Pancreas (tissue), 10 donors: ENCODE measurements at places on chromosomes 12 and 14.

DNA sequence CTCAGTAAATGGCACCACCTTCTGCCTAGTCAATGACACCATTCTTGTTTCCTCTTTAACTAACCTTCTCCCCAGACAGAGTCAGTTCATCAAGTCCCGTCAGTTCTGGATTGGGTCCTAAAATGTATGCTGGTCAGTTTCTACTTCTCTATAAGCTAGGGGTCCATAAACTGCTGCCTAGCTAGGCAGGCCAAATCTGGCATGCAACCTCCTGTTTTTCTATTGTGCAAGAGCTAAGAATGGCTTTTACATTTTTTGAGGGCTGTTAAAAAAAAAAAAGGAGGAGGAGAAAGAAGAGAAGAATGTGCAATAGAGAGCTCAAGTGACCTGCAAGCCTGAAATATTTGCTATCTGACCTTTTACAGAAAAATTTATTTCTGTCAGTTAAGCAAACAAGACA is 6.4 kb upstream of the TMED10 start:
- H3K27ac ChIP-seq, result peak overlapping the region; percentile 12
- H3K36me3 ChIP-seq, result no peaks in the 10 kb centered on the region

- H3K36me3 ChIP-seq, result no peaks in the 10 kb centered on the region
- no peak for DNase-seq
- no peaks in the 10 kb centered on the region for H3K27me3 ChIP-seq
- H3K4me1 ChIP-seq, result no peaks in the 10 kb centered on the region
Observed at GRCh38 chr14:50084666-50085065, 31.7 kb downstream of the VCPKMT start.

GRCh38 chr12:96988919-96989318 is 81.9 kb downstream of the NEDD1 start:
- no peak overlapping the region for H3K27ac ChIP-seq
- H3K4me3 ChIP-seq, result no peak overlapping the region
- no peaks in the 10 kb centered on the region for H3K36me3 ChIP-seq
- H3K27me3 ChIP-seq, result peaks cover 3% of the 10 kb centered on the region
- no peak for DNase-seq
- no peaks in the 10 kb centered on the region for H3K4me1 ChIP-seq

GRCh38 chr14:75044752-75045151 is 6.5 kb downstream of the MLH3 start:
- no peaks in the 10 kb centered on the region for H3K27me3 ChIP-seq
- no peak overlapping the region for H3K4me3 ChIP-seq
- no peak for DNase-seq
- H3K27ac ChIP-seq, result no peak overlapping the region
- H3K4me1 ChIP-seq, result peaks cover 10% of the 10 kb centered on the region

DNA sequence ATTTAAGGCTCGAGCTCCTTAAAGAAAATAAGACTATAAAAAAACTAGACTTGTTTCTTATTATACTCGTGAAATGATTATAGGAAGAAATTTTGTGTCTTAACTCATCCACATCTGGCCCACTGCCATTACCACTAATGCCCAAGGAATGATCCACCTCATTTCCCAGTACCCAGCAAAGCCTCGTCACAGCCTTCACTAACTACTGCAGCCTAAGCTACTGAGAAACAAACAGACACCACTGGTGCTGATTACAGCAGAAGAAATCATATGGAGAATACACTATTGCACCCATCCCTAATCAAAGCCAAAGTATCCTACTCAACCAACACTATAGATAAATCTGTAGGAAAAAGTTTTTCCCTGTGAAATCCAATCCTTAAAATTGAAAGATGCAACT is 205.3 kb upstream of the NAV3 start:
- no peaks in the 10 kb centered on the region for H3K4me1 ChIP-seq
- no peak overlapping the region for H3K4me3 ChIP-seq
- no peaks in the 10 kb centered on the region for H3K27me3 ChIP-seq

- H3K4me1 ChIP-seq, result no peaks in the 10 kb centered on the region
- peaks cover 6% of the 10 kb centered on the region for H3K27me3 ChIP-seq
- no peak overlapping the region for H3K27ac ChIP-seq
- DNase-seq, result no peak
- H3K36me3 ChIP-seq, result no peaks in the 10 kb centered on the region
Observed at GRCh38 chr14:21990116-21990515, 316.5 kb upstream of the OR4E1 start.

DNA sequence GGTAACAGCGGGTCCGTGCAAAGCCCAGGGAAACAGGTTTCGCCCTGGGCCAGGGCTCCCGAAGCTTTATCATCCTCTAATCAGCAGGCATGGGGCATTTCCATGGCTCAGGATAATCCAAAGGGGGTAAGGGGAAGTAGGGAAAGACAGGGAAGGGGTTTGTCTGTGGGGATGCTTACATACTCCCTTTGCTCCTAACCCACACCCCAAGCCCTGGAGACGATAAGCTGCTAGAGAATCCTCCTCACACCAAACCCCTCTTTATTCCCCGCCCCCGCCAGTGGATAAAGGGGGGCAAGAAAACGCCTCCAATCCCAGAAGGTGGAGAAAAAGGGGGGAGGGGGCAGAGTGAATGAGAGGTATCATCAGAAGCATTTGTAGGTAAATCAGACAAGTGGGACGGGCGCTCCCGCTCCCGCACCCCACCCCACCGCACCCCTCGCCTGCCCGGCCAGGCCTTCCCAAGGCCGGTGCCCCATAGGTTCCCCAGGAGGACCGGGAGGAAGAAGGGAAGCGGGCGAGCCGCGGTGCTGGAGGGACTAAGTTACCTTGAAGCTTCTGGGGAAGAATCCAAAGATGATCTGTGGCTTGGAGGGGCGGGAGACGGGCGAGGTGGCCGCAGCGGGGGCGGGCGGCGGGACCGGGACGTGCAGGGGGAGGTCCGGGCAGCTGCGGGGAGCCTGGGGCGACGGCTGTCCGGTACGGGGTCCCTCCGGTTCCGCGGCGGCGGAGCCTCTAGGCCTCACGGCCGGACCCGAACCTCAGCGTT is 762 bp downstream of the PPP2R5E start:
- peak; percentile 82 for DNase-seq
- H3K27me3 ChIP-seq, result no peaks in the 10 kb centered on the region
- peak overlapping the region; percentile 86 for H3K27ac ChIP-seq
- H3K4me1 ChIP-seq, result peaks cover 11% of the 10 kb centered on the region
- H3K4me3 ChIP-seq, result peak overlapping the region; percentile 91

GRCh38 chr12:67919406-67919805 is 69.8 kb upstream of the IFNG-AS1 start:
- no peak overlapping the region for H3K27ac ChIP-seq
- H3K4me1 ChIP-seq, result peaks cover 8% of the 10 kb centered on the region
- no peak for DNase-seq

GRCh38 chr12:22334410-22335100 is at the start of gene ST8SIA1:
TSS of gene ST8SIA1 (minus strand) at chr12:22334707. CDS start at chr12:22334232, 475 bp downstream.
- H3K36me3 ChIP-seq, result no peaks in the 10 kb centered on the region
- no peaks in the 10 kb centered on the region for H3K27me3 ChIP-seq
- no peak within 1 kb of the TSS for H3K27ac ChIP-seq
- DNase-seq, result no peak

DNA sequence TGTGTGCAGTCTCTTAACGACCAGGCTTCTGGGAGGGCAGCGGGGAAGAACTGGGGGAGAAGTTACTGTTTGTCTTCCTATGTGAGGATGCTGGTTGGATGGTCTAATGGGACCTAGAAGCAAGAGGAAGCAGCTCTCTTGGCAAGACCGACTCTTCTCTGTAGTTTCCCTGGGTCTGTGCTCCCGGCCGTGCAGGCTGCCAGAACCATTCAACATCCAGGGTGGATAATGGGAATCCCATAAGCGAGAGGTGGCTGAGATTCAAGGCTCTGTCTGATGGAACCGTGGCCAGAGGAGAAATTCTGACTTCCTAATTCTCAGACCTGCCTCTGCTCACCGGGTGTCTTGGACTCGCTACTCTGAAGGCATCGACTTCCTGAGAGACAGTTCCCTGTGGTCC is 561.0 kb upstream of the TBX3 start:
- H3K4me3 ChIP-seq, result no peak overlapping the region
- no peak for DNase-seq
- no peaks in the 10 kb centered on the region for H3K27me3 ChIP-seq
- H3K36me3 ChIP-seq, result no peaks in the 10 kb centered on the region

DNA sequence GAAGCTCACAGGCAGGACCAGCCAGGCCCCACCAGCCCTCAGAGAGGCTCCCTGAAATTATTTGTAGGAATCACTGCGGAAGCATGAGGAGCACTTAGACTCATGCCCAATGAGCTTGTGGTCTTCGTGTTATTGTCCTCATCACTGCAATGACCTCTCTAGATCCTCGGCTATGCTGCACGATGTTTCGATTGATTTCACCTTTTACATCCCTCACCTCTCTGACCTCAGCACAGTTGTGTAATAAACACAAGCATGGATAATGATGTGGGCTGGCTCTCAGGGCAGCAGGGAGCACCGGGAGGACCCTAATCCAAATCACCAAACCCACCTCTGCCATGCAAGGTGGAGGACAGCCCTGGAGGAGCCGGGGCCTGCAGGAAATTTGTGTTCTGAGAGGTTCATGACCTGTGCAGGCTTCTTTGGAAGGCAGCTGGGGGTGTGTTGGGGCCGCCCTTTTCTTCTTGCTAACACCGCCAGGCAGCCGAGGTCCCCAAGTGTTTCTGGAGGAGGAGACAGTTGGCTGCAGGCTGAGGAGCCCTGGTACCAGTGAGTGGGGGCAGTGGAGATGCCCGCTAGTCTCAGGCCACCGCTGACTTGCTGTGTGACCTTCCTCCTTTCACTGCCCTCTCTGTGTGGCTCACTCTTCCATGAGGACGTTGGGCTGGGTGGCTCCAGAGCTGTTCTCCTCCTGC is 29.5 kb upstream of the EML1 start:
- no peak for DNase-seq
- no peak overlapping the region for H3K4me3 ChIP-seq
- H3K4me1 ChIP-seq, result no peaks in the 10 kb centered on the region
- H3K36me3 ChIP-seq, result no peaks in the 10 kb centered on the region

GRCh38 chr12:3333583-3333982 is 157.4 kb upstream of the PRMT8 start:
- no peaks in the 10 kb centered on the region for H3K27me3 ChIP-seq
- no peaks in the 10 kb centered on the region for H3K36me3 ChIP-seq
- no peaks in the 10 kb centered on the region for H3K4me1 ChIP-seq
- no peak overlapping the region for H3K27ac ChIP-seq
- no peak overlapping the region for H3K4me3 ChIP-seq

DNA sequence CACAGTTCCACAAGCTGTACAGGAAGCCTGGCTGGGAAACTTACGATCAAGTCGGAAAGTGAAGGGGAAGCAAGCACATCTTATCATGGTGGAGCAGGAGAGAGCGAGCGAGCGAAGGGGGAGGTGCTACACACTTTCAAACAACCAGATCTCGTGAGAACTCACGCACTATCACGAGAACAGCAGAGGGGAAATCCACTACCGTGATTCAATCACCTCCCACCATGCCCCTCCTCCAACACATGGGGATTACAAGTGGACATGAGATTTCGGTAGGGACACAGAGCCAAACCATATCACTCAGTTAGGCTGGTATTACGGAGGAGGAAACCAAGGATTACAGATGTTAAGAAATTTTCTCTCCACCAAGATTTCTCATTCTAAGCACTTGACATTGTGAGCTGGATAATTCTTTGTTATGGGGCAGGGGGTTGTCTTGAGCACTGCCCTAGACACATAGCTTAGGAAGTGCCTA is 262.0 kb upstream of the G2E3 start:
- no peaks in the 10 kb centered on the region for H3K27me3 ChIP-seq
- no peak overlapping the region for H3K27ac ChIP-seq
- H3K4me1 ChIP-seq, result no peaks in the 10 kb centered on the region
- no peak for DNase-seq
- no peaks in the 10 kb centered on the region for H3K36me3 ChIP-seq
- no peak overlapping the region for H3K4me3 ChIP-seq

DNA sequence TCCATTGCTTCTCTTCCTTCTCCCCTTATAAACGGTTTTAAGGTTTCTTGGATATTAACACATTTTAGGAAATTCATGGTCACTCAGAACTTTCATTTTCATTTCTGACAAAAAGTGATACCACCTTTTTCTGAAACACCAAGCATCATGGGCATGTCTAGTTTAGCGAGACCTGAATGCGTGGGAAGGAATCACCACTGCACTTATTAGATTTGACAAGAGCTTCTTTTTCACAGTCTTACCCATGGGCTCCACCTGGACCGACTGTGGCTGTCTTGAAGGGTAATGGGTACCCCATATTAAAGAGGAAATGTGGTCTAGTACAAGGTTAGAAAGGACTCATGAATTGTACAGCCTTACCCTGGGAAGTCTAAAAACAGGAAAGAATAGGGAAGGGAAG is 95.4 kb downstream of the KCNK10 start:
- no peaks in the 10 kb centered on the region for H3K4me1 ChIP-seq
- no peak overlapping the region for H3K27ac ChIP-seq
- no peaks in the 10 kb centered on the region for H3K27me3 ChIP-seq

DNA sequence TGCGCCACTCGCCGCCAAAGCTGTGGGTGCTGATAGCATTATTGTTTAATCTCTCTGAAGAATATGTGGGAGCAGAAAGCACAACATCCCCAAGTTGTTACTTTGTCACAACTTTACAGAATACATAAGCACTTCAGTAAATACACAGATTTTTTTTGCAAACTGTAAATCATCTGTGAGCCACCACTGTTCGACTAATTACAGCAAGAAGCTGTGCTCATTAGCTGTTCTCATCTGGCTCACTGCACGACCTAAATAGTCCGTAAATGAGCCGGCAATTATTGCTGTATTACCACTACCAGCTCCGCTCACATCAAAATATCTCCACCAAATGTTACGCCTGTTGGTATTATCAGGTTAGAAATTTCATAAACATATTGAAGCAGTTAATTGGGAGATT is 228.9 kb upstream of the PRKD1 start:
- no peaks in the 10 kb centered on the region for H3K4me1 ChIP-seq
- H3K4me3 ChIP-seq, result no peak overlapping the region
- no peak for DNase-seq
- no peaks in the 10 kb centered on the region for H3K36me3 ChIP-seq

GRCh38 chr12:41527062-41527461 is 338.9 kb downstream of the PDZRN4 start:
- H3K36me3 ChIP-seq, result no peaks in the 10 kb centered on the region
- no peak overlapping the region for H3K4me3 ChIP-seq
- H3K27ac ChIP-seq, result no peak overlapping the region
- no peaks in the 10 kb centered on the region for H3K27me3 ChIP-seq
- no peaks in the 10 kb centered on the region for H3K4me1 ChIP-seq
- no peak for DNase-seq

DNA sequence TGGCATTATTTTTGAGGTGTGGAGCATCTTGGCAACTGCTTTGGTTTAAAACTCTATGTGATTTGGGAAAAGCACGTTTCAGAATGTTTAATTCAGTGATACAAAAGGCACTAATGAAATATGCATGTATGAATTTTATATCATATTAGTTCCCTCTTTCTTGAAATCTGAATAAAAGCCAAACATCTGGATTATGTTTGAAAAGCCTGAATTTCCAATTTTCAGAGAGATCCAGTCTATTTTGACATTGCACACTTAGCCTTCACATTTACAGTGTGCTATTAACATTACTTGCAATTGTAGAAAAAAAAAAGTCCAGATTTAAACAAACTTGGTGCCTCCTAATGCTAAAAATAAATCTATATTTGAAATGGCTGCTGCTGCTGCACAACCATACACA is 219.1 kb upstream of the NPAS3 start:
- no peaks in the 10 kb centered on the region for H3K4me1 ChIP-seq
- H3K36me3 ChIP-seq, result no peaks in the 10 kb centered on the region
- no peak overlapping the region for H3K4me3 ChIP-seq
- H3K27ac ChIP-seq, result no peak overlapping the region
- no peak for DNase-seq
- no peaks in the 10 kb centered on the region for H3K27me3 ChIP-seq
